ENCODE measurements at places on chromosomes 16 and 17.

DNA sequence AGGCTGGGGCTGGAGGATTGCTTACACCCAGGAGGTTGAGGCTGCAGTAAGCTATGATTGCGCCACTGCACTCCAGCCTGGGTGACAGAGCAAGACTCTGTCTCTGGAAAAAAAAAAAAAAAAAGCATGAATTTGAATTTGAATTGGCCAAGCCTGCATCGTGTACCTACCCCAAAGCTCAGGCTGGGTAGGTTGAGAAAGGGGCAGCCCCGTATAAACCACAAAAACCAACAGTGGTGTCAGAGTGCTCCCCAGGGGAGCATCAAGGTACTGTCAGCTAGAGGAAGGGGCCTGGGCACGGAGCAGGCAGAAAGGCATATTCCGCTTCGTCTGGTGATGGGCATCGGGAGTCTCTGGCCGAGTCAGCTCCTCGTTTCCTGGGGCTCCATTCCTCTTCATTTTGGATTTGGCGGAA, 40.9 kb downstream of the RAP1GAP2 start:
- DNase-seq: no peak

GRCh38 chr16:88634141-88634993, 4.0 kb upstream of the IL17C start:
- DNase-seq: no peak

DNA sequence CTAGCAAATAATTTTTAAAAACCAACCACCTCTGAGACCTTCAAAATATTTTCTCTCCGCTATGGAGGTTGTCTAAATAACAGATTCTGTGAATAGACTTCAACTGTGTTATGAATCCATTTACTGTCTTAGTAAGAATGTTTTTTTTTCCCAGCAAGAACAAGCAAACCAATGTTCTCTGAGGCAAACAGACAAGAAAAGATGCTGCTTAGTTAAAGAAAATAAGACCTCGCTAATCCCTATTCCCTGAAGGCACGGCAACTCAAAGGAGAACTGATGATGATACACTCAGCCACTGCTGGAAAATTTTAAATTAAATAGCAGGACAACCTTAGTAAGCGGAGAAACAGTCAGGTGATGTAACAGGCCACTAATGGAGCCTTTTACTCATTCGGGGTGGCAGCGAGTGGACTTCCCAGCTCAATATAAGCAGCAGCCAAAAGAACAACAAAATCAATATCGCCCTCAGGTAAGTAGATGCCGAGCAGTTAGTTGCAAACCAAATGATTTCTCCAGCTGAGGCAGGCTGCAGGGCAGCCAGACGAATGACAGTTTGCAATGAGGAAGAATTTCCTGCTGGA, 81.8 kb downstream of the CPPED1 start:
- no peak for DNase-seq

DNA sequence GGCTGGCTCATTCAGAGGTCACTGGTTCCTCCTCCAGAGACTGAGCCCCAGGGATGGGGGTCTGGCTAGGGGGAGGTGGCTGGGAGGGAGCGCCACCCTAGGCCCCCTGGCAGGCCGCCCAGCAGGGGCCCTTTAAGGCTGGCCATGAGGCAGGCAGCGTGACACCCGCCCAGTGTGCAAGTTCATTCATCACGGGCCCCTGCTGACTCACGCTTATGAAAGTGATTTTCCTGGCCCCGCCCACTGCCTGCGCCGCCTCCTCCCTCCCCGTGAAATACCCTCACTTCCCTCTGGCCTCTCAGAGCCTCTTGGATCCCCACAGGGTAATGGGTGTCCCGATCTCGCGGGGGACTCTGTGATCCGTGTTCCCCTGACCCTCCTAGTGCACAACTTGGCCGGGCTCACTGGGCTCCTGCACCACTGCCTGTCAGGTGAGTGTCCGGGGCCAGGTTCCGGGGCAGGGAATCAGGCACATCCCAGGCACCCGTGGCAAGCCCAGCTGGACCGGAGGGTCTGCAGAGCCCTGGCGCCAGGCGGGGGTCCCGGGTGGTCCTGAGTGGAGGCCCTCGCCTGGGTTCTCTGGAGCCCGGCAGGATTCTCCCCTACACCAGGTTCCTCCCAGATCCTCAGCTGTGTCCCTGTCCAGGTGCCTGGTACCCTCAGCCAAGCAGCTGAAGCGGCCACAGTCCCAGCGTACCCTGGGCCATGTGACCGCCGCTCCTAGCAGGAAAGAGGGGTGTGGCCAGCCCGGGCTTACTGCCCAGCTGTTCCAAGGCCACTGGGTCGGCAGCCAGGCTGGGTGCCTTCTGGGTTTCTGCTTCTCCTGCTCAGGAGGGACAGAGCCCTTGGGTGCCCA, at the start of gene OSGIN1:
Gene OSGIN1, plus strand, starts transcription at position 301 of the 856 bp plus-strand sequence. CDS start 4,432 bp downstream, outside the sequence.
- DNase-seq: peak; percentile 97

DNA sequence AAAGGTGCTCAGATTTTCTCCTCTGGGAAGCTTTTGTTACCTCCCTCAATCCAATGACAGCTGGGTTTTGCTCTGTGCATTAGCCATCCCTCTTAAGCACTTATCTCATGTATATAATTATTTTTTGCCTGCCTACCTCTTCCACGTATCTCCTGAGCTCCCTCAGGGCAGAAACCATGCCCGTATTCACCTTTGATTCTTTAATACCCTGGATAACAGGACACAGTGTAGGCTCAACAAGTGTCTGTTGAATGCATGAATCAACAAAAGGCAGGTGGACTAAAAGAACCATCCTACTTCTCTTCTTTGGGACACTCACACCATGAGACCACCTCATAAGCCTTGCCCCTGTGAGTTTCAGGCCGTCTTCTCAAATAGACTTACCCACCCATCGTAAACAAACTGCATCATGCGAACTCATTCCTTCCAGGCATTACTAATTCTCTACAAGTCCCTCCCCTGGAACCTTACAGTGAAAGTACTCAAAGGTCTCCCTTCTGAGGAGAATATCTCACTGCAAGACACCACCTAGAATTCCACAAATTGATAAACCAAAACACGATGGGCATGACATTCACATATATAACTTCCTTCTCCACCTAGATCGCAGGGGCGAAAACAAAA, 3.2 kb downstream of the ARHGAP17 start:
- DNase-seq: peak; percentile 9

All from sciatic nerve (tissue), 2 donors.